ENCODE measurements at places on chromosomes 11 and 22.

DNA sequence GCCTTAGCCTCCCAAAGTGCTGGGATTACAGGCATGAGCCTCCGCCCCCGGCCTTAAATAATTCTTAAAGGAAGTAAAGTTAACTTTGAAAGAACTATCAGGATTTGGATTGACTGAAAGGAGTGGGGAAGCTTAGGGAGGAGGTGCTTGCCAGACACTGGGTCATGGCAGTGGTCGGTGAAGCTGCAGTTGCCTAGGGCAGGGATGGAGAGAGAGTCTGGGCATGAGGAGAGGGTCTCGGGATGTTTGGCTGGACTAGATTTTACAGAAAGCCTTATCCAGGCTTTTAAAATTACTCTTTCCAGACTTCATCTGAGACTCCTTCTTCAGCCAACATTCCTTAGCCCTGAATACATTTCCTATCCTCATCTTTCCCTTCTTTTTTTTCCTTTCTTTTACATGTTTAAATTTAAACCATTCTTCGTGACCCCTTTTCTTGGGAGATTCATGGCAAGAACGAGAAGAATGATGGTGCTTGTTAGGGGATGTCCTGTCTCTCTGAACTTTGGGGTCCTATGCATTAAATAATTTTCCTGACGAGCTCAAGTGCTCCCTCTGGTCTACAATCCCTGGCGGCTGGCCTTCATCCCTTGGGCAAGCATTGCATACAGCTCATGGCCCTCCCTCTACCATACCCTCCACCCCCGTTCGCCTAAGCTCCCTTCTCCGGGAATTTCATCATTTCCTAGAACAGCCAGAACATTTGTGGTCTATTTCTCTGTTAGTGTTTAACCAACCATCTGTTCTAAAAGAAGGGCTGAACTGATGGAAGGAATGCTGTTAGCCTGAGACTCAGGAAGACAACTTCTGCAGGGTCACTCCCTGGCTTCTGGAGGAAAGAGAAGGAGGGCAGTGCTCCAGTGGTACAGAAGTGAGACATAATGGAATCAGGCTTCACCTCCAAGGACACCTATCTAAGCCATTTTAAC is at the start of gene NNMT:
Gene NNMT, plus strand, starts transcription at position 724 of the 929 bp plus-strand sequence. Its CDS starts 158 bp downstream, at position 882.
- no peak for DNase-seq

DNA sequence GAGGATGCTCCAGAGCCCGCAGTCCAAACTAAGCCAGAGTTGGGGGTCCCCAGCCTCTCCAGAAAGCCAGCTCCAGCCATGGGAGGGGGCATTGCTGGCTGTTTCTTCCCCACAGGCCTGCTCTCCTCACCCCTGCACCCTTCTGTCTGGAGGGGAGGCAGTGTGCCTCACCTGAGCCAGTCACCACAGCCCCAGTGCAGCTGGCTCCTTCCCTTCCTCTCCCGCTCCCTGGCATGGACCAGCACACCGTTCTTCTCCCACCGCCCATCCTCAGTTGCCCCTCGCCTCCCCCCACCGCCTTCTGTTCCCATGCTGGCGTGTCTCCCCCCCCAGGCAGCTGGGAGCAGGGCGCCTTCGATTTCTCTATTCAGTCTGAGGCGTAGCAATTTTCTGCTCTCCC is 110.5 kb upstream of the THY1 start:
- DNase-seq: no peak

DNA sequence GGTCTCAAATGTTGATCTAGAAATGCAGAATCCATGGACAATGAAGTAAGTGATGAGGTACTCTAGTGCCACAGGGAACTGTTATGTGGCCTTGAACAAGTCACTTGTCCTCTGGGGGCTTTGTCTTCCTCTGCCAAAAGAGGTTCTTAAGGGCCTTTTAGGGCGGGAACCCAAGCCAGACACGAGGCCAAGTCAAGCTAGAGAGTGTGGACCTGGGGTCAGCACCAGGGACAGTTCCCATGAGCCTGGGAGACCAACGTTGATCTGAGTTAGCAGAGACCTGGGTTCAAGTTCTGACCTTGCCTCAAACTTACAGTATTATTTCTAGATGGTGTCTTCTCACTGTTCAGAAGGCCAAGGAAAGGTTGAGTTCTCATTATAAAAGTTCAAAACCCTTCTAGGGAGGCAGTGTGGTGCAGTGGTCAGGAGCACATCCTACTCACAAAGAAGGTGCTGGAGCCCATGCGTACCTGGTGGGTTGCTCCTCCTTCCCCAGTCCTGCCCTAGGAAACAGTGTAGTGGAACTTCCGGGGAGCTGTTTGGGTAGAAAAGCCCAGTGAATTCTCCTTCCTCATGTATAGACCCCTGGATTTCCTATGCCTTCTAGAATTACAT is 121.5 kb downstream of the CHST1 start:
- no peak for DNase-seq

DNA sequence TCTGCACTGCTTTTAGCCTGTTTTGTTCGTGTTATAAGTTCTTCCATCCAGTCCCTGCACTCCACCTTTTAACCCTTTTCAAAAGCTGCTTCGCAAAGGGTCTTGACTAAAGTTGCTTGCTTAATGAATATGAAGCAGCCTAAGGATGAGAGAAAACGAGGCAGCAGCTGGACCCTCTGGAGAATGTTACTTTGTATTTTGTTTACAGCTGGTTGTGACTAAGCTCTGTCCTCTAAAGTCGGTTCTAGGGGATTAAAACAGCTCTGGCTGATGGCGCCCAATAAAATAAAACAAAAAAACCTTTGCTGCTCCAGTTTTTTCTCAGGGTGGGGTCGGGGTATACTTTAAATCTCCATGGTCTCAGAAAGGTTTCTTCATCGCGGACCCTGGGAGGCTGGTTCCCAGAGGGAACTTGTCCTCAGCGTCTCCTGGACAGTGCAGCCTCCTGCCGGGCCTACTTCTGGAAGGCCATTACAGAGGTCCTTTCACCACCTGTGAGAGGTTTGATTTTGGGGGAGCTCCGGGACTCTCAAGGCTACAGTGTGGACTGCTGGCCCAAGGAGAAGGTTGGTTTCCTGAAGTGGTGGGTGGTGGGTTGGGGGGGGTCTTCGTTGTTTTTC is 836 bp upstream of the RBM4 start:
- DNase-seq: no peak

- DNase-seq: no peak
Observed at GRCh38 chr11:96050435-96051182, 126.7 kb upstream of the MTMR2 start.

DNA sequence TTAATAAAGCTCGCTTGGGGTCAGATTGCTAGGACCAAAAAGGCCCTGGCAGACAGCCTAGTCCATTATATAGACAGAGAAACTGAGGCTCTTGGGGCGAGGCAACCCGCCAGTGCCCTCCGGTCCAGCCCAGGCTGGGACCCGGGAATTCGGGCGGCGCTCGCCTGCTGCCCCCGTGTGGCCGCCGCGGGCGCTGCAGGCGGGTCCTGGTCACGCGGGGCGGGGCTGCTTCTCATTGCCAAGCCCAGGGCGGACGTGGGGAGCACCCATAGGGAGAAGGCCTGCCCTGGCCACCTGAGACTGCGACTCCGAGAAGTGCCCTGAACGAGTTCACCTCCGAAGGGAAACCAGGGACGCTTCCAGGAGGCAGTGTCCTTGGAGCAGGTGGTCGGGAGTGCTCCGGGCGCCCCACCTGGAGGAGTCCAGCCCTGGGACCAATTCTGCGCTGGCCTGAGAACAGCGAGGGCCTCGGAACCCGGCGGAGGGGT is 36.0 kb upstream of the CSNK1E start:
- DNase-seq: peak; percentile 25

GRCh38 chr11:2178906-2179494 is 7.4 kb upstream of the TH start:
- DNase-seq: no peak

- DNase-seq: no peak
Observed at GRCh38 chr22:27318516-27318915, 483.0 kb downstream of the MN1 start.

- DNase-seq: no peak
Observed at GRCh38 chr22:47486569-47487312, 724.3 kb downstream of the TBC1D22A start.

DNA sequence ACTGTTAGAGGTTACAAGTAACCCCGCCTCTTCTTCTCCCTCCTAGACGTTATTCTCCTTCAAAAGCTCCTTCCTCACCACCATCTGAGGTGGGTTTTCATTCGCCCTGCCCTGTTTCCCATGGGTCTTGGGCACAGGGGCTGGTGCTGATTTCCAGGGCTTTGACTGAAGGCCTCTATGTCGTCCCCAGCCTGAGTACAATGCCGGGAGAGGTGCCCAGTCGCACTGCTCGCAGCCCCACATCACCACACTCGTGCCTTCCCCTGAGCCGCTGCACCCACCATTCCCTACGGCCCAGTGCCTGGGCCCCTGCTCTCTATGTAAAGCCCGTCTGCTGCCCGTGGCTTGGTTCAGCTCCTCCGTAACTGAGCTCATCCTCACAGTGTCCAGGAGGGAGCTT is 169.8 kb downstream of the DSCAML1 start:
- no peak for DNase-seq

- DNase-seq: no peak
Observed at GRCh38 chr11:114036147-114036811, 23.2 kb upstream of the ZBTB16 start.

DNA sequence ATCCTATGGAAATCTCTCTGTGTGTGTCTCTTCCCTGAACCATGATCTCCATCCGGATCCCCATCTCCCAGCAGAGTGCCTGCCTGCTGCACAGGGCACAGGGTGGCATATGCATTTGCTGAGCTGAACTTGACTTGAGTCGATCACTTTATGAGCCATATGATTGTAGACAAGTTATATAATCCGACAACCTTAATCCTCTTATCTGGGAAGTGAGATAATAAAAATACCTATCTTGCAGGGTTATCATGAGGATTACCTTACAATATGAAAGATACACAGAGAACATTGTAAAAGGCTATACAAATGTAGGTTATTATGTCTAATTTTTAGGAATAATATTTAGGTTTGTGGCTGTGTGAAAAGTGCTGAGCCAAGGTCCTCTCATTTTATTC is 124.5 kb downstream of the ST3GAL4 start:
- DNase-seq: no peak

DNA sequence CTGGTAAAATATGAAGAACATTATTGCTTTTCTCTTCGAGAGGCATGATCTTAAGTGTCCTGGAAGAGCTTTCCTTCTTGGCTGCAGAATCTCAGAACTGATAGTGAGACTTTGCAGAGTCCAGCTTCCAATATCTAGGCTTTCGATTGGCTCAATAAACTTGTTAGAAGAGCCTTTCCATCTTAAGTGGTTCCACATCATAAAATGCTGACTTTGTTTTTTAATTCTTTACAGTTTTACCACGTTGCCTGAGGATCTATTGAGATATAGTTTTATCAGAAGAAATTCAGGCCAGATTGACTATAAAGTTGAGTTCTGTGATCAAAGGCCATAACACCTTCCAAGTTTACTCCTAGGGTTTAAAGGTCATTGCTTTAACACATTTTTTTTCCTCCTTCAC is 15.6 kb upstream of the DNAJB7 start:
- DNase-seq: no peak

GRCh38 chr22:29314537-29315285 is 786 bp downstream of the RASL10A start:
- DNase-seq: no peak

GRCh38 chr22:29096736-29097669 is 24.2 kb downstream of the KREMEN1 start:
- DNase-seq: no peak

- no peak for DNase-seq
Observed at GRCh38 chr11:31967404-31968130, 123.3 kb upstream of the RCN1 start.

DNA sequence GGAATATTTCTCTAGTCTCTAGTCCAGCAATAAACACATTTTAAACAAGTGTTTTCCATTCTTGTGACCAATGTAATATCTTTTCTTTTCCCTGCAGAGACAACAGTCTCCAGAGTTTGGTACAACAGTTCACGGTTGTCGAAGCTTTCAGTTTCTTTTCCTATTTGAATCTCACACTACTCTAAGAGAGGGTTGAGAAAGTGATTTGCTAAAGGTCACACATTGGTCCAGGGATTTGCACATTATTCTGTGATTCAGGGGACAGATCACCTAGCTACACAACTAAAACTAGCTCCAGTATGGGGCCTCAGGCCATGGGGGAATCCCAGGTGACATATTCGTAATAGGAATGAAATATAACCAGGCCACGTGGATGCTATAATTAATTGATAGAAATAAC is 132.5 kb downstream of the HIPK3 start:
- no peak for DNase-seq

GRCh38 chr11:24634606-24635160 is 137.8 kb downstream of the LUZP2 start:
- DNase-seq: no peak

DNA sequence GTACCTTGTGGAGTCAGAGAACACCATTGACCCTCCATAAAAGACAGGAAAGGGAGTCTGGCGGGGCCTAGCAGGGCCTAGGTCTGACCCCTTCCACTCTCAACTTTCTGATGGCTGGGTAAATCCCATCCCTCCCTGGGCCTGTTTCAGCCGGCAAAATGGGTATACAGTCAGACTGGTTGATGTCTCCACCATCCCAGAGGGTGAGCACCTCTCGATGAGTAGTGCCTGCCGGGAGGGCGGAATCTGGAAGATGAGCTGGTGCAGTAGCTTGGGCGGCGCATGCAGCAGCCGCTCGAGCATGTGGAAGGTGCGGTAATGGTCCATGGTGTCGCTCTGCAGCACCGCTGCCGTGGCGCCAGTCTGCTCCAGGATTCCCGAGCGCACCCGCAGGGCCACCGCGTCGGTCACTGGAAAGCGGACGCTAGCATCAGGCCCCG is 528 bp downstream of the FIBP start:
- no peak for DNase-seq

DNA sequence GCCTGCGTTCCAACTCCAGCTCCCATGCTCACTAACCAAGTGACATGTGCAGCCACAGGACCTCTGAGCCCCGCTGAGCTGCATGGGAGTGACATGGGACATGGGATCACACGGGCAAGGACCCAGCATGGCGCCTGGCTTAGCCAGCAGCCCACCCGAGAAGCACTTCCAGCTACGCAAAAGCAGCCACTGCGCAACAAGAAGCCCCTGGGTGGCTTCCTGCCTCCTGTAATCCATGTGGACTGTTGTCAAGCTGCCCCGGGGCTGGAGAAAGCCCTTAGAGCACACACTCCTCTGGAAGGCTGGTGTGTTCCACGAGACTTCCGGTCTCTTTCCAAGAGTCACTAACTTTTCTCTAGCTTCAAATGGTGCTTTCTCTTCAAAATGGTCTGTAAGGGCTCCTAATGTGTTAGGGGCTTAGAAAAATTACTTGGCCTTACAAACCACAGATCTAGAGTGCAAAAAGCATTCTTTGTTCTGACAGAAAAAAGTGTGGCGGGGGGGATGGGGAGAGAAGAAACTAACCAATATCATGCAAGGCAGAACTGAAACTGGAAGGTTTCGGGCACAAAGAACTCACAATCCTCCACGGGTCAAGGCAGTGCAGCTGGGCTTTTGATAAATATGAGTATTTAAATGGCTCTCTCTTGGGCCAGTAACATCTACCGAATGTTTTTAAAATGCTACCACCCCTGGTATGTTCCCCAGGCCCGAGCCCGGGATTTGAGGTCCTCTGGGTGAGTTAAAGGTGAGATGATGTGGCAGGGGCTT is 5.5 kb downstream of the C11orf24 start:
- DNase-seq: no peak

All from stimulated activated CD4-positive, alpha-beta T cell treated with anti-CD3 and anti-CD28 coated beads, Interleukin-1b, Interleukin-23, amount 100 ng/mL, for 1 hour (primary cell).